Right kidney (tissue), 9 donors: ENCODE measurements at places on chromosomes 4 and X.

DNA sequence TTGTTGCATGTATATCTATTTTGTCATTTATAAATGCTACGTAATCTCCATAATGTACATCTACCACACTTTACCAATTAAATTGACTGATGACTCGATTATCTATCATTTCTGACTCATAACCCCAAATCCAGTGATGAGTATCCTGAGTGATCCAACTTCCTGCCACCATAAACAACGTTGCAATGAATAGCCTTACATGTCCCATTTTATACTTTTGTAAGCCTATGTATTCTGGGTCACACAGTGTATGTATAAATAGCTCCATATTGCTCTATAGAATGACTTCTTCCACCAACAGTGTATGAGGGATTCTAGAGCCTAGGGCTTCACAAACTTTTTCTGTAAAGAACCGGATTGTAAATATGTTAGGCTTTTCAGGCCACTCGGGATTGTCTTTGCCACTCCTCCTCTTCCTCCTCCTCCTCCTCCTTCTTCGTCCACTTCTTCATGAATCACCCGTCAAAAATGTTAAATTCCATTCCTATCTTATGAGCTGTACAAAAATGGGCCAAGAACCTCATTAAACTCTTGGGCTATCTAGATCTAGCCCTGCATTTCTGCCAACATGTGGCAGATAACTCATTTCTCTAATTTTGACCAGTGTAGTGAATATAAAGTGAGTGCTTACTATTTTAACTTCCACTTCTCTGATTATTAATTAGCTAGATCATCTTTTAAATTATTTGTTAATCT, 672.2 kb upstream of the AMOT start:
- DNase-seq = no peak

DNA sequence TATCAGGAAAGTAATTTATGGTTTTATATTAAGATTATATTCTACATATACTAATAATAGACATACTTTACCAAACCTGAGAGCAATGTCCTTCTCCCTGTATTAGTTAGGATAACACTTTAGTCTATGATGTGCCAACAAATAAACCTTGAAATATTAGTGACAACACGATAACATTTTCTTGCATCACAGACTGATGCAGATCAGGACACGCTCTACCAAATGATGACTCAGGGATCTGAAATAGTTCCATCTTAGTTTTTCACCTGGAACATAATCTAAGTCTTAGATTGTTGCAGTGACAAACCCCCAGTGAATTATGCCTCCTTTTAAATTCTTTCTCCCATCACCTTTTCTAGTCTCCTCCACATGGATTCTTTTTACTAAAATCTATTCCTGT, 214.2 kb downstream of the CLCN4 start:
- no peak for DNase-seq

GRCh38 chr4:157713342-157713741, 459.5 kb downstream of the GASK1B start:
- DNase-seq = no peak

GRCh38 chr4:168101026-168101425, 8.7 kb downstream of the ANXA10 start:
- DNase-seq = no peak

DNA sequence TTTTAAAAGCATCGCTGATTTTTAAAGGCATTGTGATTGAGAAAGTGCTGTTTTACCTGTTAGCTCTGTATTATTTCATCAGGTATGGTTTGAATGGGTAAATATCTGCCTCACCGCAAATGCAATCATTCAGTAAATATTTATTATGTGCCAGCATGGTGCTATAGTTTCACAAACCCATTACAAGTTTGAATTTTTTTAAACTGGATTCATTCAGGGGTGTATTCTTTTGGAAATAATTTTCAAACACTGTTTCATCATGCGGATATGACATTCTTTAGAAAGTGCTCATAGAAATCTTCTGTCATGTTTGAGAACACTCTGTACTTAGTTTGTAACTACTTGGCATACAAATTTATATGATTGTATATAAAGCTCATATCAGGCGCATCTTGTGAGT, 37.2 kb downstream of the LIMCH1 start:
- no peak for DNase-seq

DNA sequence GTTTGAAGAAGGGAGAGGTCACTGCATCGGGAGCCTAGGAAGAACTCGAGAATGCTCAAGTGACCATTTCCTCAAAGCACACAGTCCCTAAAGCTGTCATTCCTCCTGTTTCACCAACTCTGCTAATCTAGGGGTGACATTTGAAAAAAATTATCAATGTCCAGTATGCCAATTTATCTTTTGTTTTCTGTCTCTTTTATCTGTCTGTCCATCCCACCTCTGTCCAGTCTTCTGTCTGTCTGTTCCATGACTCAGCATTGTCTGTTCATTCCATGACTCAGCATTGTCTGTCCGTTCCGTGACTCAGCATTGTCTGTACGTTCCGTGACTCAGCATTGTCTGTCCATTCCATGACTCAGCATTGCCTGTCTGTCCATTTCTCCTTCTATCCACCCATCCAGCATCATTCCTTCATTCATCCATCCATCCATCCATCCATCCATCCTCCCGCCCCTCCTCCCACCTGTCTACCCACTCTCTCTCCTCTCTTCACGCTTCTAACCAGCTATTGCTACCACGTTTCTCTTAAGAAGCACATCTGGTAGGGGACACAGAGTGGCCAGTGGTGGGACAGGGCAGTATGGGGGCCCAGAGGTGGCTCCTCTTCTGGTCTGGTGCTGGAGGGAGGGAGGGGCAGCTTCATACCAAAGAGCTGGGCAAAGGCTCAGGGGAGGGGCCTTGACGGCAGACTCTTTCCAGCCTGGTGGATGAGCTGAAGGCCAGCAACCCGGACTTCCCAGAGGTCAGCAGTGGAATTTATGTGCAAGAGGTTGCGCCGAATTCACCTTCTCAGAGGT, 34.1 kb downstream of the HTRA3 start:
- no peak for DNase-seq
